Stimulated activated CD4-positive, alpha-beta T cell treated with anti-CD3 and anti-CD28 coated beads, Interleukin-1b, Interleukin-23, amount 100 ng/mL, for 1 hour (primary cell): ENCODE measurements at places on chromosomes 1 and 21.

GRCh38 chr1:170623171-170623570, 40.8 kb upstream of the PRRX1 start:
- DNase-seq: no peak

DNA sequence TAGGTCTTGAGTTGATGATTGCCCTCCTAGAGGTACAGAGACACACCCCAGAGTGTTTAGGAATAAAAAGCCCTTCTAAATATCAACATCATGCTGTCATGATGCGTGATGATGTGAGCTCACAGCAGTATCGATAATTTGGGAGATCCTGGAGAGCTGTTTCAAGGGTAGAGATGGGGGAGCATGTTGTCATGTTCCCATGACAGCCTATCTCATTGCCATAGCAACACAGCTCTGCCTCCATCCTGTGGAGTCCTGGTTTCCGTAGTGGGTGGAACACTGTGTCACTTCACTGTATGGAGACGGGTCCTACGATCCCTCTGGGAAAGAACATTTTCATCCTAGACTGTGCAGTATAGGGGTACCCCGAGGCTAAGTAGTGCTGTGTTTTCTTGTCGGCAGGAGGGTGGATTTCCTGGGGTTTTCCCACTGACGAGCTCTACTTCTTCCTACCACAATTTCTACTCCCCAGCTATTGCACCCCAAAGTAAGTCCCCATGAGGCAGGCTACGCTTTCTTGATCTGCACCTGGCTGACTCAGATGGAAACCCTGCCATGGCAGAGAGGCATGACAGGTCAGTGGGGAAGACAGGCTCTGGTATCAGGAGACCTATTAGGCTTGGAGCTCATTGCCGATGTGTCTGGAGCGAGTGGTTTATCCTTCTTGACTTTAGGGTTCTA, 7.2 kb downstream of the KISS1 start:
- no peak for DNase-seq

DNA sequence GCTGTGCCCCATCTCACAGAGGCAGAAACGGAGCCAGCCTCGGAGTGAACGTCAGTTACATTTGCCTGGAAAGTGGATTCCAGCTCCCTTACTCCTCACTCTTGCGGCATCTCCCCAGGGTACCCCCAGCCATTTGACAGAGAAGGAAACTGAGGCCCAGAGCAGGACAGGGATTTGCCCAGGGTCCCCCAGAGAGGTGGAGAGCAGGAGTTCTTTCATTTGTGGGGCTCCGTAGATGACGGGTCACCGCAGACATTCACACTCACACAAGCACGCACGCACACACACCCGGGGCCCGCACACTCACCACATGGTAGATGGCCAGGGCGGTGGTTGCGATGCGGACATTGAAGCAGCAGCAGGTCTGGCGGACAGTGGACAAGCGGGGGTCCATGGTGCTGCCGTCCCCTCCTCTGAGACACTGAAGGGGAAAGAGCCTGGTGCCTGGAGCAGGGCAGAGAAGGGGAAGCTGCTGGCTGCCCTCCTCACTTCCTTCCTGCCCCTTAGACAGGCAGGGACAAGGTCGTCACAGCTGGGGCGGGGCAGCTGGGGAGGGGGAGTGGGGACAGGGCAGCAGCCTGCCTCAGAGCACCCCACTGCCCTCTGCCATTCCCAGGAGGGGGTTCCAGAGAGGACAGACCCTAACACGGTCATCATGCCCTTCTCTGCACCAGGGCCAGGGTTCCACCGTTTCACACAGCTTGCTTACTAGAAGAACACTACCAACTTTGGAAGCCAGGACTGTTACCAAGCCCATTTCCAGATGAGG, at the start of gene LAPTM5:
TSS of gene LAPTM5 (minus strand) at position 423 of the 769 bp plus-strand sequence. CDS start at position 394, 29 bp downstream.
- DNase-seq: no peak

DNA sequence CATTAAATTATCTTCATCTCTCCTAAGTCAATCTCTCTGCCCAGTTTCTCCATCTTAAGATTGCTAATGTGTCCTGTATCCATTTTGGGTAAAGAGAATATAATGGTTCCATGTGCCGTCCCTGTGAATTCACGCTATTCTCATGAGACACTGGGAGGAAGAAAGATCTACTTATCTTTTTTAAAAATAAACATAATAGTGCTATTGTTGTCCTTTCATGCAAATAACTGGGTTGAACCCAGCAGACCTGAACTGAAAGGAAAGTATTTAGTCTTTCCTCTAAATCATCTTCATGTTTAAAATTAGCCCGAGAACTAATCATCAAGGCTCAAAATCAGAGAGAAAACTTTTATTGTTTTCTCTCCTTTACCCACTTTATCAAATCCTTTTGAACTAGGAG, 22.4 kb downstream of the SLAMF1 start:
- DNase-seq: no peak

DNA sequence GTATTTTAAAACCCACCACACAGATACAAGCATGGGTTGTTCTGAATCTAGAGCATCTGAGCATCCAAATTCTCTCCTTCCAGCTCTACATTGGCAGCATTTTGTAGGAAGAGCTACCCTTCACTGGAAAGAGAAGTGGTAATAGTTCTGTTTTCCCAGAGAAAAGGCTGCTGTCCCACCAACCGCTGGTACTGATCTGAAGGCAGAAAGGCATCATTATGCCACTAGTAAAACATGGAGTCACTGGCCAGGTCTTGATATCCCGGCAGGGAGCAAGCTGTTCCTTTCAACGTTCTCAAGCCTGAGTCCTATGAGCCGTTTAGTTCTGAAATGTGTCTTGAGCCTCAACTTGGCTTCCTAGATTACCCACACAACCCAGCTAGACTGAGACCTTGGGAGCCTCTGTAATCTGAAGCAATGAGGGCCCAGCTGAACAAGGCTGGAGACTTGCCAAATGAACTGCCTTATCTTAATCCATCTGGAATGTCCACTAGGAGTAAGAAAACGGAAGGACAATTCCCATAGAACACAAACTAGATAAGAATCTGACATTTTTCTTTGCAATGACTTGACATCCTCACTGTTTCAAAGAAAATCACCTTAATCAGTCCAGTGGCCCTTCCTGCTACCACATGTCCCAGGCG, 116.8 kb downstream of the KCNH1 start:
- DNase-seq: no peak

DNA sequence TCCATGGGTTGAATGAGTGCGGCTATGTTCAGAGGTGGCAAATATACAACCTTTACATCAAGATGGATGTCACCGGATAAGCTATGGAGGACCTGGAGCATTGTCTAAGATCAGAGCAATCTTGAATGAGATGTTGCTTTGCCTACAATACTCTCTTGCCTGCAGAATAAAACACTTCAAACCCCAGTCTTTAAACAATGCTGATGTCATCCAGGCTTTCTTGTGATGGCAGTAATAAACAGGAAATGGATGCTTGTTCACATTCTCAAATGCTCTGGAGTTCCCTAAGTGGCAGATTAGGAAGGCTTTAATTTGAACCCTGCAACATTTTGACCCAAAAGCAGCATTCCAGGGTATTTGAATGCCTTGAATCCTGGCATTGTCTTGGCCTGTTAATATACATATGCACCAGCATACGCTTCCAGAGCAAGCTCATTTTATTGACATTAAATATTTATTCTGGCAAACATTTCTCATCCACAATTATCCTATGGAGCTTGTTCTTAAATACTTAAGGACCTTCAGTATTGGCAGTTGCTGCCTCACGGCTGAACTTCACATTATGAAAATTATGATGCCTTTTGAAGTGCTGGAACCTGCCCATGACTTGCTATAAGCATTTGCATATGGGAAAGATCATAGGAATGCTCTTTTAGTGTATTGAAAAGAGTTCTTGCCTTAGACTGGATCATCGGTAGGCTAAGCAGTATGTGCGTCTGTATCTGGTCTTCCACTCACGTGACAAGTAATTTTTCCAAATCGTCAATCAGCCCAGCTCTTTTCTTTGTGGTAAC, 422.7 kb downstream of the SIPA1L2 start:
- no peak for DNase-seq

- no peak for DNase-seq
Observed at GRCh38 chr1:28915031-28915895, 894 bp downstream of the EPB41 start.

- DNase-seq: no peak
Observed at GRCh38 chr1:208054911-208055379, 144.0 kb upstream of the CD34 start.

- DNase-seq: no peak
Observed at GRCh38 chr1:218299416-218299815, 14.3 kb downstream of the RRP15 start.

DNA sequence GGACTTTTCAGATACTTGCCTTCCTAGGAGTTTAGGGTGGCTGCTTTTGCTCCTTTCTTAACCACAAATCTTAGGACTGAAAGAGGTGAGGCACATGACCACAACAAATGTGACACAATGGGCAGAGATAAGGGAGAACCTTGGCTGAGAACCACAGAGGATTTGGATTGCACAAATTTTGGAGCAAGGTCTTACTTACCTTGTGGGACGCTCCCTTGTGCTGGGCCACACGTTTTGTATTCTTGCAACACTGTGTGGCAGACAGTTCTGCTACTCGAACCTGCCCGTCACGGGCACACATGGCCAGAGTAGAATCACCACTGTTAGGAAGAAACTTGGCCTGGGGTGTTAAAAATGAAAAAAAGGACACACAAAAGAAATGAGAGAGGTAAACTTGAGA, 23.9 kb downstream of the DCAF8 start:
- no peak for DNase-seq

GRCh38 chr1:32746130-32746529, 43.6 kb upstream of the SYNC start:
- DNase-seq: no peak

DNA sequence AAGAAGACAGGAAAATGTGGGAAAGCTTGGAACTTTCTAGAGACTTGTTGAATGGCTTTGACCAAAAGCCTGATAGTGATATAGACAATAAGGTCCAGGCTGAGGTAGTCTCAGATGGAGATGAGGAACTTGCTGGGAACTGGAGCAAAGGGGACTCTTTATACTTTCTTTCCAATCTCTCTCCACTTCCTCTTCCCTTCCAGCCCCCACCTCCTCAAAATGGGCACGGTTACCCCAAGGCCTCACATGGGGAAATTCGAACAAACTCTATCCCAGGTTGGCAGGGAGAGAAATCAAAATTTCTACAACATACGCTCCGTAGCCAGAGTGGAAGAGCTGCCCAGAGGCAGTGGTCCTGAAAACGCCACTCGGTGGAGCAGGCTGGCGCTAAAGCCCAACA, 15.2 kb downstream of the PPT1 start:
- DNase-seq: no peak
